ENCODE measurements at places on chromosomes 4 and X. TPM values are rescaled to one million over a fixed set of nuclear protein-coding genes. Genes with fewer than 3 reads are reported as not detected.

DNA sequence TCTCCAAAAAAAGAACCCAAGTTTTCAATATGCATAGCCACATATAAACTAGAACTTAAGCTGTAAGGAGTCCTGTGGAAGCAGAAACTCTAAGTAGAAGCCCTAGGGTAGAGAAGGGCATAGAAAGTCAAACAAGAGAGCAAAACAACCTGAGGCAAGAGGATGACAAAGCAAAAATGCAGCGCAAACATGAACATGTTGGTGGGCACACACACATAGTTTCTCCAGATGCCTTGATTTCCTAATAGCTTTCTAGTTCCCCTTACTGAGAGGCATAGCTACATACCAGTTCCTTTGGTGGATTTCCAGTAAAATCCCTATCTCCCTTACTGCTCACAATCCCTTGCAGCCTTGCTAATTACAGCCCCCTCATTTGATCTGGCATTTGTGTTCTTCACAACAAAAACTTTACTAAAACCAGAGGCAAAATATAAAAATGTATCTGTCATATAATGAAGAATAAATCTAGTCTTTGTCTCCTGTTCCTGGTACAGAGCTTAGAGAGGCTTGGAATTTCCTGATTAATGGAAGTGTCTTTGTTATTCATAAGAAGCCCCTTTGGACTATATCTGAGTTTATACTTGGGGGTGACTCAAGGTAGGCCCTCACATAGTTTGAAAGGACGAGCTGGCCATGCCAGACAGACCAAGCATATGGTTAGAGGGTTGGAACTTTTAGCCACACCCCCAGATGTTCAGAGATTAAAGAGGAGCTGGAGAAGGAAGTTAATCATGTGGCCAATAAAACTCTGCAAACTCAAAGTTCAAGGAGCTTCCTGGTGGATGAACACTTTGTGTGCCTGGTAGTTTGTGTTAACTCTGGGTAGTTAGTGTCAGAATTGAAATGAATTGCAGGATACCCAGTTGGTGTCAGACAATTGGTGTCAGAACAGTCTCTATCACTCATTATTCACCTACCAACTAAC lies 52.7 kb upstream of the ZCCHC13 start:
- DNase-seq = no peak

- DNase-seq = no peak
Observed at GRCh38 chr4:82559735-82560120, 2.1 kb downstream of the TMEM150C start.

GRCh38 chr4:118846979-118847378 lies 11.1 kb upstream of the SEC24D start:
- DNase-seq = no peak

GRCh38 chr4:133694416-133694815 lies 507.2 kb downstream of the PABPC4L start:
- DNase-seq = no peak

- DNase-seq = no peak
Observed at GRCh38 chrX:55014897-55015299, 14.7 kb downstream of the APEX2 start.

DNA sequence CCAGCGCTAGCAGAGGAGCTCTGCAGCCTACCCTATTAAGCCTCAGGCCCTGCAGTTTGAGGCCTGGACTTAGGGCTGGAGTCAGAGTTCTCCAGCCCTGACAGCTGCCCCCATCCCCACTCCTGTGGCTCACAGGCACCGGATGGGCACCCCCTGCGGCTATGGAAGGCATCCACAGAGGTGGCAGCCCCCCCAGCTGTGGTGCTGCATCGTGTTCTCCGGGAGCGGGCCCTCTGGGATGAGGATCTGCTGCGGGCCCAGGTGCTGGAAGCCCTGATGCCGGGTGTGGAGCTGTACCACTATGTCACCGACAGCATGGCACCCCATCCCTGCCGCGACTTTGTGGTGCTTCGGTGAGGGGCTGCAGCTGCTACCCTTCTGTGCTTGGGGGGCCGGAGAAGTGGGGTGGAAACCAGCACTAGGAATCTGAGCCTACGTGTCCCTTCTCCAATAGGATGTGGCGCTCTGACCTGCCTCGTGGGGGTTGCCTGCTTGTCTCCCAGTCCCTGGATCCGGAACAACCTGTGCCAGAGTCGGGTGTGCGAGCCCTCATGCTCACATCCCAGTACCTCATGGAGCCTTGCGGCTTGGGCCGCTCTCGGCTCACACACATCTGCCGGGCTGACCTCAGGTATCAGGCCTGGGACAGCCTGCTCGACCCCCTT lies 76.2 kb downstream of the STARD8 start:
- DNase-seq = no peak

DNA sequence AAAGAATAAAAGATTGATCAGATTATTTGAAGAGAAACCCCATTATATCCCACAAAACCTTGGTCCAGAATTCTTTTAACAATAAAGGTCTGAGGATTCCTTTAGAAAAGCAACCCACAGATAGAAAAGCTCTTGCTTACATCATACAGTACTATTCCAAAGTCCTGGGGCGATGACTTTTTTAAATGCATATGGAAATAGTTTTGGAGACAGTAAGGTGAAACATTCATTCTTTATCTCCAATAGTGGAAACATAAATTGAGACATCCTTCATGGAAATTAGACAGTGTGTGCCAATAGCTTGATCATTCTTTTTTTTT lies 85.7 kb upstream of the UCP1 start:
- DNase-seq = no peak

- no peak for DNase-seq
Observed at GRCh38 chr4:52622564-52622963, 36.5 kb downstream of the USP46 start.

GRCh38 chrX:37800717-37801116 lies 20.9 kb downstream of the CYBB start:
- no peak for DNase-seq

GRCh38 chr4:189162888-189163287 lies 777.8 kb upstream of the FRG1 start:
- DNase-seq = no peak

DNA sequence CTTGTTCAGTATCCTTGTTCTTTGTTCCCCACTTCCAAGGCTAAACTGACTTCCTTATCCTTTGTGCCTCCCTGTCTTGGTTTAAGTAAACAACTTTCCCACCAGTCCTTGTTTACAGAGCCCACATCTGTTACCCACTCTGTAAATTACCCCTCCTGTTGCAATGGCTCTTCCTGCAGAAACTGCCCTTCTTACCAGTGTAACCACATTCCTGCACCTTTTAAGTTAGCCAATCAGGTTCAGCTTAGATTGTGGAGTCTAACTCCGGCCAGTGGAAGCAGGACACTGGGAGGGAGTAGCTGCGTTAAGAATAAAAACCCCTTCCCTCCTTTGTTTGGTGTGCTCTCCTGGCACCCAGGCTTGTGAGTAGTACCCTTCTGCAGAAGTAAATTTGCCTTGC lies 360.9 kb downstream of the PRDM5 start:
- no peak for DNase-seq

GRCh38 chrX:143632625-143633410 lies 3.1 kb downstream of the SLITRK4 start:
- DNase-seq = no peak

GRCh38 chrX:20067709-20068561 lies 48.8 kb downstream of the MAP7D2 start:
- DNase-seq = peak; percentile 86

- no peak for DNase-seq
Observed at GRCh38 chr4:142663828-142664227, 182.3 kb downstream of the INPP4B start.

The SPOCK3 gene
- not detected for total RNA-seq

The PPEF2 gene
- not detected for total RNA-seq

The GUCY1B1 gene
- total RNA-seq = 15.0 TPM

The PLAC8 gene
- total RNA-seq = 0.48 TPM

The CDKL5 gene
- total RNA-seq = 9.2 TPM

The NAP1L2 gene
- 4.0 TPM for total RNA-seq
